Hippocampal formation (tissue), 2 donors: ENCODE measurements at places on chromosomes 16 and 17.

GRCh38 chr16:48366165-48367093 is 18.8 kb downstream of the SIAH1 start:
- no peak for DNase-seq

DNA sequence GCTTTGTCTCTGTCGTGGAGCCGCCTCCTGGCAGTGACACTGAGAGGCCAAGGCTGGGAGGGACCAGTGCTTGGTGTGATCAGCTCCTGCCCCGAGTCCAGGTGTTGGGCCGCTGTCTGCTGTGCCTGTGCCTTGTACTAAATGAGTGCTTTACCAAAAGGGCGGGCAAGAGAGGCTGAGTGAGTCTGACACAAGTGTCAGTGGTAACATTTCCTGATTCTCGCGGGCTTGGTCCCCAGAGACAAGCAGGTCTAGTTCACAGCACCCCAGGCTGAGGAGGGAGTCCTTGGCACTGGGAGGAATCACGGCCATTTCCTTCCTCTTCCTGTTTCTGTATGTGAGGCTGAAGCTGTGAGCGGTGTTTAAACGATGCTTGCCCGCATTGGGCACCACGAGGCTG is 30.2 kb downstream of the PLD6 start:
- no peak for DNase-seq

DNA sequence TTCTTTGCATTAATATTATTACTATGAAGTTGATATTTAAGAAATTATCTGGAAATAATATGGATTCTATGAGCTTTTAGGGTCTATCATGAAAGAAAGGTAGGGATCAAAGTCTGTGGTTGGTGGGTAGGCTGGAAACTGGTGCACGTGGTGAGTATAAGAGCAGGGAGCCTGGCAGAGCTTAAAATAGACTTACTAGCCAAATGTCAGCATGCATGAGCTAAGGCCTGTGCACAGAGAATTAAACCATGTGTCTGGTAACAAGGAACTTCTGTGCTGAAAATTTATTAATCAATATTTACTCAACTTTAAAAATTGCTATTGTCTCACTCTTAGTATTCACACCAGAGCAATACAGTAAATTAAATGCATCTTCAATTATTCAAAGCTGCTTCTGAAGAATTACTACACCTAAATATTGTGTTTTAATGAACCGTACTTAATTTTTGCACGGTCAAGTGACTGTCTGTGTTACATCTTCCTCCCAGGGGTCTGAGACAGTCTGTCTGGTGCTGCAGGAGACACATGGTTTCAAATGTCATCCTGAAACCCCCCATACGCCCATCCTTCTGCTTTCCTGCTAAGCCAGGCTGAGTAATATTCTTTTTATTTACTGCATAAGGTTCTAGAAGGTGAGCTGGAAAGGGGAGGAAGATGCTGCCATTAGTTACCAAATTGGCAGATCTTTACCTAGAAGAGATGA is 161.0 kb upstream of the NLRP1 start:
- DNase-seq = no peak

GRCh38 chr17:33322063-33322462 is 29.0 kb upstream of the ASIC2 start:
- DNase-seq = no peak

- DNase-seq = peak; percentile 49
Observed at GRCh38 chr17:81733507-81734404, 21.7 kb downstream of the SLC25A10 start.

- no peak for DNase-seq
Observed at GRCh38 chr17:82258555-82258954, 14.9 kb downstream of the CSNK1D start.

GRCh38 chr17:41415833-41416335 is 8.5 kb downstream of the KRT37 start:
- DNase-seq = no peak

DNA sequence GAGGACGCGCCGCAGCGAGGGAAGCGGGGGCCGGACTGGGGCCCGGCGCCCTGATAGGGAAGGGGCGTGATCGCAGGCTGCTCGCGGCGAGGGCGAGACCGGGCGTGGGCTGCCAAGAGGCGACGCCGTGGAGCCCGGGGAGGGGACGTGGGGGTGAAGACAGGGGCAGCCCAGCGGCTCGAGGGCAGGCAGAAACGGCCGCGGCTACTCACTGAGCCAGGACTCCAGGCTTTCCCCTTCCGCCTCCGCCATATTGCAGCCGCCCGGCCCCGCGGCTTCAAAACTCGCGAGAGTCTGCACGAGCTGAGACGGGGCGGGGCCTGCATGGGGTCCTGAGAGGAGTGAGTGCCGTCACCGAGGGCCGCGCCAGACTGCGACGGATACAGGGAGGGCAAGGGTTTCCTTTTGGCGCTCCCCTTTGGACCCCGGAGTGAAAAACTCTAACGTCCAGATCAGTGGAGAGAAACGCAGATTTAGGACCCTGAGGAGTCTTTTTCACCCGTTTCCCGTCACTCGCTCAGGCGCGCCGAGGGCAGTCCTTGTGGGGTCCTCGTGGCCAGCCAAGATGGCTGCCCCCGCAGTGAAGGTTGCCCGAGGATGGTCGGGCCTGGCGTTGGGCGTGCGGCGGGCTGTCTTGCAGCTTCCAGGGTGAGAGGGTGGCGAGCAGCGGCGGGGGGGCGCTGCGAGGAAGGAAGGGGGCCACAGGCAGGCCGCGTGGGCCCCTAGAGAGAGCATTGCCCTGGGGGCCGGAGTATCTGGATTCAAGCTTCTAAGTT is at the start of the genes GGA3 and MRPS7:
GGA3 (minus strand) TSS at position 271 of the 776 bp plus-strand sequence; CDS start at position 252, 19 bp downstream.
MRPS7 (plus strand) TSS at position 544 of the 776 bp plus-strand sequence; CDS start at position 566, 22 bp downstream.
- DNase-seq = peak; percentile 92

GRCh38 chr16:55746081-55746480 is 86.8 kb downstream of the CES1 start:
- DNase-seq = no peak

DNA sequence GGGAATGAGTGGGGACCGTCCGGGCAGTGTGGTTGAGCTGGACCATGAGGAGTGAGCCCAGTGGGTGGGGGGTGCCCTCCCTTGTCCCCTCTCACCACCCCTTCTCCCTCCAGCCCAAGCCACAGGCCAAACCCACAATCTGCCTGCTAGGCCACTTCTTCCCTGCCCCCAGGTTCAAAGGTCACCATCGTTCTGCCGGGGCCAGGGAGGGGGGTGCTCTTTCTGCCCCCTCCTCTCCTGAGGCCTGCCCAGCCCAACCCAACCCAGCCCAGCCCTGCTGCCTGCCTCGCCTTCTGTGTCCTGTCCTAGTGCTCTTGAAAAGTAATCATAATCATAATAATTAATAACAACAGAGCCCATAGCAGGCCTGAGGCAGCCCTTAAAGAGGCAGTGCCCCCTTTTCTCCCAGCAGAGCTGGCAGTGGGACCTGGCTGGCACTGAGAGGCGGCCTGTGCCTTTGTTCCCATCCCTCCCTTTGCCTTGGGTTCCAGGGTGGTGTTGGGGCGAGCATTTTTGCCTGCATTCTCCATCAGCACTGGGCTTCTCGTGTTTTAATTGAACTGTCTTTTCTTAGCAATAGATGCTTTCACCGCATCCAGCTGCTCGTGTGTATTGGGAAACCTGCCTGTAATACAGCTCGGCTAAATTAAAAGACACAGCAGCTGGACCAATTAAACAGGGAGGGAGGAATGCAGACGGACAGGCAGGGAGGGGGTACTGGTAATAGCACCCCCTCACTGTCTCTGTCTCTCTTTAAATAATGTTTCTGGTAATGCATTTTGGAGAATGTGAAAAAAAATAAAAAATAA is 46.8 kb downstream of the SREBF1 start:
- no peak for DNase-seq

- no peak for DNase-seq
Observed at GRCh38 chr17:82551779-82552457, 32.4 kb downstream of the FOXK2 start.

GRCh38 chr17:74769856-74770497 is 6.2 kb downstream of the NAT9 start:
- no peak for DNase-seq

- no peak for DNase-seq
Observed at GRCh38 chr16:53545433-53545832, 42.4 kb upstream of the AKTIP start.

- no peak for DNase-seq
Observed at GRCh38 chr17:47695429-47696376, 1.7 kb downstream of the TBKBP1 start.
